Suprapubic skin (tissue), 4 donors: ENCODE measurements at places on chromosomes 1 and 21. TPM values are rescaled to one million over a fixed set of nuclear protein-coding genes. Genes with fewer than 3 reads are reported as not detected.

GRCh38 chr1:66438062-66438461, 95.9 kb upstream of the SGIP1 start:
- peaks cover 8% of the 10 kb centered on the region for H3K4me1 ChIP-seq
- no peak overlapping the region for H3K27ac ChIP-seq
- H3K36me3 ChIP-seq = no peaks in the 10 kb centered on the region
- H3K4me3 ChIP-seq = no peak overlapping the region

DNA sequence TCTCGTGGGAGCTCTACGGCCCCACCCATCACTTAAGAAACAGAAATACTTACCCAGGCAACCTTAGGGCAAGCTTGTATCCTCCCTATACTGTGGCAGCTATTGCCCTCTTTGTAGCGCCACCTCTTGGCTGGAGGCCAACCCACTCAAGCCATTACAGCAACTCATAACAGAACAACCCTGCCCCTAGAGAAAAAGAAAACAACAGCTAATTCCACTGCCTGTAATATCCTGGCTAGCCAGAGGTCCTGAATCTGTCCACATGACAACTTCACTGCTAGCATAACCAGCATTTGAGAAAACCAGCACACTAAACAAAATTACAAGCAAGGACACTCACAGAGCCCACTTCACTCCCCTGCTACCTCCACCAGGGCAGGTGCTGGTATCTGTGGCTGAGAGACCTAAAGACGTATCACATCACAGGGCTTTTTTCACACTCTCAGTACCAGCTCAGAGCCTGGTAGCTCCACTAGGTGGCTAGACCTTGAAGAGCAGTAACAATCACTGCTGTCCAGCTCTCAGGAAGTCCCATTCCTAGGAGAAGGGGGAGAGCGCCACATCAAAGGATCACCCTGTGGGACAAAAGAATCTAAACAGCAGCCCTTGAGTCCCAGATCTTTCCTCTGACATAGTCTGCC, 14.5 kb upstream of the MX1 start:
- H3K27me3 ChIP-seq = no peaks in the 10 kb centered on the region
- no peak for DNase-seq
- H3K4me1 ChIP-seq = peaks cover 6% of the 10 kb centered on the region
- no peak overlapping the region for H3K4me3 ChIP-seq

DNA sequence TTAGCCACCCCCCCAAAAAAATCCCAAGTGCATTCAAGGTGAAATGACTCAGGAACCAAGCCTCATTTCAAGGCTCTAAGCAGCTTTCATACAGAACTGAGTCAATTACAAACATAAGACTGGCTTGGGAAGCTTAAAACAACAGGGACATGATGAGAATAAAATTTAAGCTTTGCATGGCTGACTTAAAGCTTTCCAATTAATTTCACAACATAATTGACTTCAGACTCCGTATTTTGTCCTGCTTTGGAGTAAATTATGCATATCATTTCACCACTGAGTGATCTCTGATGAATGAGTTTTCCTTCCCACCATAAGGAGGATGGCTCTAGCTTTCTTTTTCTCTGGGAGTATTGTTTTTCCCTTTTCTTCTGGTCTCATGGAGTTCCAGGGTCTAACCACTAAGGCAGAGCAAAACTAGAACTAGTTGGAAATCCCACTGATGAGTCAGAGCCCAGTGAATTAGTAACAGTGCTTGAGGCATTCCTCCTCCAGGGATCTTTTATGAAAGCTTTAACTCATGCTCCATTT, 72.8 kb downstream of the XCL2 start:
- H3K36me3 ChIP-seq = no peaks in the 10 kb centered on the region
- H3K4me1 ChIP-seq = peaks cover 44% of the 10 kb centered on the region
- H3K4me3 ChIP-seq = no peak overlapping the region
- DNase-seq = no peak
- H3K27me3 ChIP-seq = no peaks in the 10 kb centered on the region

GRCh38 chr21:23394458-23394857, 2212.8 kb downstream of the MRPL39 start:
- DNase-seq = no peak
- no peak overlapping the region for H3K27ac ChIP-seq
- H3K27me3 ChIP-seq = no peaks in the 10 kb centered on the region
- no peak overlapping the region for H3K4me3 ChIP-seq

DNA sequence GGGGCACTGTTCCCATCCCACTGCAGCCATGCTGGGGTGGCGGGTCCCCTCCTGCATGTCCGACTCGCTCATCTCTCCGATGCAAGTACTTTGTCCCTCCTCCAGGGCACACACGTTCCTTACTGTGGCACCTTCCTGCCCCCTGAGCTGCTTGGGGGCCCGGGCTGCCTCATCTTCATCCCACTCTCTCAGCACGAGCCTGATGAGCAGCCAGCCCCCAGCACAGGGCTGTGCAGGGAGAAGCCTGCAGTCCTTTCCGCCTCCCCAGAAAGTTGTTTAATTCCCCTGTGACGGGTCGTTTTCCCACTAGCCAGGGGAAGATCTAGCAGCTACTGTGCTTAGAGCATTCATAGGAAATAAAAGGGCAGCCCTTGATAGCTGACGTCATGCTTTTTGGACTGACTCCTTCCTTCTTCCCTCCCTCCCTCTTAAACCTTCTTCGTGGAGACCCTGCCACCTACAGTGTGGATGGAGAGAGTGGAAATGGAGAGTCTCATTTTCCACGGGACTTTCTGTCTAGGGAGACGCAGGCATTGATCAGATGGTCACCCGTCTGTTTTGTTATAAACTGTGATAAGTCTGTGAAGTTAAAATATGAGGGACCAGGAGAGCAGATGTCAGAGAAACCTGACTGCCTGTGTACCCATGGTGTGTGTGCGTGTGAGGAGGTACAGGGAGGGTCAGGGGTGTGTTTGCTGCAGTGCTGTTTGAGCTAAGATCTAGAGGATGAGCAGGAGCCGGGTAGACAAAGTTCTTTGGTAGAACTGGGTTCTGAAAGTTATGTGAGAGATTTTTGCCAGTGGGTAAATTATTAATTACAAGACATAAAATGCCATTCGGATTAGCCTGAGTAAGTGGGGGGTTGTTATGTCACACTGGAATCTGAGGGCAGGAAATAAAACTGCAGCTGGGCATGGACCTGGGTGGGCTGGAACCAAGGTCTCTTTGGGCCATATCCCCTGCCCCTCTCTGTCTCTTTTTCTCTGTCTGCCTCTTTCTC, 34.3 kb downstream of the GPR137B start:
- peaks cover 14% of the 10 kb centered on the region for H3K36me3 ChIP-seq
- H3K4me1 ChIP-seq = no peaks in the 10 kb centered on the region
- DNase-seq = no peak
- no peak overlapping the region for H3K4me3 ChIP-seq

Gene FTCD
- total RNA-seq = not detected

Gene FCRL6
- not detected for total RNA-seq

Gene BATF3
- total RNA-seq = not detected
